CD4-positive, alpha-beta T cell treated with Interleukin-10 for 1 hour (primary cell): ENCODE measurements at places on chromosomes 1 and 21.

- DNase-seq, result no peak
Observed at GRCh38 chr1:6922096-6922931, 137.1 kb downstream of the CAMTA1 start.

DNA sequence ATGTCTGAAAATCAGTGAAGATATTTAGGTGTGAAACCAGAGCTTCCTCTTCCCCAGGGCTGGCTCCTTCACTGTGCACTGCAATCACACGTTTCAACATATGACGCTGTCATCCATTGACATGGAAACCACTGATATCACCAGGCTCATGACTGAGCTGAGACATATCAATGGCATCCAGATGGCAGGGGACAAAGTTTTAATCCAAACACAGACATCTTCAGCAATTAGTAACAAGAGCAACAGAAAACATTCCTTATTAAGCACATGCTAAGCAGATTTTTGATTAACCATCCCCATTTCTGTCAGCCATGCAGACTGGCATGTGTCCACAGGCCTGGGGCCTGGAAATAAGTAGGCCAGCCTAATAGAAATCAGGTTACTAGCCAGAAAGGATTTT lies 108.0 kb upstream of the ADAR start:
- peak; percentile 29 for DNase-seq

- DNase-seq, result no peak
Observed at GRCh38 chr1:90349510-90349909, 354.6 kb downstream of the ZNF326 start.

- no peak for DNase-seq
Observed at GRCh38 chr1:106360252-106360651, 696.2 kb upstream of the PRMT6 start.

- no peak for DNase-seq
Observed at GRCh38 chr1:244395965-244396364, 55.7 kb downstream of the ADSS2 start.

GRCh38 chr1:146012703-146013558 lies 8.6 kb downstream of the HJV start:
- peak; percentile 82 for DNase-seq

DNA sequence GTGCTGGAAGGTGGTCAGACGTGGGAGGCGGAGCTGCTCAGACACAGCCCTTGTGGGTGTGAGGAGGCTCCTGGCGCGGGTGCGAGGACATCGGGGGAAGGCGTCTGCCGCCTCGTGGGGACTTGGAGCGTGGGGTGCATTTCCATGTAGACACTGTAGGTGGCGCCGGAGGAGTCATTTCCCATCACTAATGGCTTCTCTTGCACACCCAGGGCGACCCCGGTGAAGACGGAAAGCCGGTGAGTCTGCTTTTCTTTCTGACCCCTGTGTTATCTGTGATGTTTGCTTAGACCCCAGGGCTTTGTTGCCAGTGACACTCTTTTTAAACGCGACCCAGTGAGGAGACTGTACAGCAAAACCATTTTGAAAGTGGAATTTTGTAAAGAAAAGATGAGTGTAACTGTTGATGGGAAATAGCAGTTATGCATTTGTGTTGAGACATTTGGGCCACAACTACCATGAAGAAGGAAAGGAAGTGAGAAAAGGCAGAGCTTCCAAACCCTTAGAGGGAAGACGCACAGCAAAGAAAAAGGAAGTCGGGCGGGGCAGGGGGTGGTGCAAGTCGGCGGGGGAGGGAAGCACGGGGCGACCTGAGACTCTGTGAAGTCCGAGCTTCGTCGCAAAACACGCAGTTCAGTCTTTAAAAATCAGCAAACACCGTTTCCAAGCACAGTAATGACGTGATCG lies 64.0 kb downstream of the SLC19A1 start:
- DNase-seq, result peak; percentile 87
